ENCODE measurements at places on chromosomes 2 and 18.

DNA sequence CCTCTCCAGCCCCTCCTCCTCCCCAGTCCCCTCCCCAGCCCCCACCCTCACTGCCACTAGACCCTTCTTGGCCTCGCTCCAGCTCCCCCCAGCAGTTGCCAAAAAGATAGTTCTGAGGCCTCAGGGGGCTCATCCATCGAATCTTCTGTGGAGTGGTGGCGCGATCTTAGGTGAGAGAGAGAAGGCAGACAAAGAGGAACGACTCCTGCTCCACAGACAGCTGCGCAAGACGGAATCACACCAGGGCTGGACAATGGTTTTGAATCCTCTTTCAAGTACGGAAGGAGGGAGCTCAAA lies 68.1 kb downstream of the LAMA3 start:
- no peak for DNase-seq

DNA sequence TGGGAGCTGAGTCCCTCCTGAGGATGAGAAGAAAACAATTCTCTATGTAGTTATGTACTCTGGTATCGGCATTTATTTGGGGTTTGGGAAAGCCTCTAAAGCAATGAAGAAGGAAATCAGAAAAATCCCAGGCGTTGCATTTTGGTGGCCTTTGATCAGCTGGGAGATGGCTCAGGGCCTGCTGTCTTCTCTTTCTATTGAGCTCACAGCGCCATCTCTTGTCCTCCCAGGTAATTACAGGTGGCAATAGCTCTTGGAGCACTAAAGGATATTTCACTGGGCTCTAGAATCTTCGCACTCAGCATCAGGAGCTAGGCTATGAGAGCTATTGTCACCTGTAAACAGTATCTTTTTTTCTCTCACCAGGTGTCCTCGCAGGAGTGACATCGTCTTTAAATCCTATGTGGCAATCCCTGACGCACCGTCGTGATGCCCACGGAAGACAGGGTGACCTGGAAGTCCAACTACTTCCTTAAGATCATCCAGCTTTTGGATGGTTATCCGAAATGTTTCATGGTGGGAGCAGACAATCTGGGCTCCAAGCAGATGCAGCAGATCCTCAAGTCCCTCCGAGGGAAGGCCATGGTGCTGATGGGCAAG lies 76.1 kb upstream of the PMAIP1 start:
- DNase-seq: peak; percentile 75

- DNase-seq: no peak
These were observed 4.1 kb downstream of the TGFBRAP1 start for GRCh38 chr2:105325389-105325963.

- DNase-seq: no peak
These were observed 16.6 kb upstream of the MSTN start for GRCh38 chr2:190079160-190079559.

- DNase-seq: no peak
These were observed 17.6 kb downstream of the ADAM17 start for GRCh38 chr2:9538000-9538507.

- DNase-seq: no peak
These were observed 141.9 kb upstream of the DLX2 start for GRCh38 chr2:172244419-172245130.

- no peak for DNase-seq
These were observed 409.0 kb downstream of the LPIN1 start for GRCh38 chr2:12155303-12156051.

GRCh38 chr18:10514082-10514481 lies 11.7 kb upstream of the NAPG start:
- DNase-seq: no peak

DNA sequence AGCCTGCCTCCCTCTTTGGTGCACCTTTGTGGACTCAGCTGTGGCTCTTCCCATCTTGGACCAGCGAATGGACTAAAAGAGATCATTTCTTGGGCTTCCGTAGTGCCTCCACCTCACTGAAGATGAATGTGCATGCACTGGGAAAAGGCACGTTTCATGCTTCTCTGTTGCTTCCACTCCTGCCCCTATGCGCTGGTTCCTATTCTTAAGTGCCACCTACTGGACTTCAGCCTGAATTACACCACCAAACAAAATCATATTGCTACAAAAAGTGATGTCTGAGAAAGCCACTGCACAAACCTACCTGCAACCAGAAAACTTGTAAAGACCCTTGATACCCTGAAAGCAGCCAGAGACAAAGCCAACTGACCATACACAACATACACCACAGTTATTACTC lies 695.6 kb downstream of the TSN start:
- DNase-seq: peak; percentile 31

- DNase-seq: no peak
These were observed 137.6 kb downstream of the ATL2 start for GRCh38 chr2:38239452-38239851.

- DNase-seq: no peak
These were observed 447.3 kb downstream of the TMX3 start for GRCh38 chr18:68267583-68267982.

- no peak for DNase-seq
These were observed 16.9 kb upstream of the RNU4ATAC start for GRCh38 chr2:121513597-121514333.

DNA sequence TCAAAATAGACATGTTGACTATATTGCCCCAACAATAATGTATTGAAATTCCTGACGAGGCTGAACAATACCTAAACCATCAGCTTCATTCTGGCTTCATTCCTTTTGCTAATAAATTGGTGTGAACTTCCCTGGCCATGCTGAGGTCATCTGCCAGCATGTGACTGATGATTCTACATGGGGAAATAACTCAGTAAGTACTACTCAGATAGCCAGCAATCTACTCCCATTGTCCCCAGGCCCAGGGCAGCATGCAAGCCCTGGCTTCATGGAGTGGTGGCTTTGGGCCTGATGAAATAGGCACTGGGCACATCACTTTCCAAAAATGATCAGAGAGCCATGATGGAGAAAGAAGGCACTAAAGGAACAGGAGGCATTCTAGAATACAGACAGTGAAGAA lies 468.5 kb upstream of the PIK3C3 start:
- no peak for DNase-seq

GRCh38 chr2:153388246-153388645 lies 90.3 kb downstream of the RPRM start:
- no peak for DNase-seq
